ENCODE measurements at places on chromosomes 4 and X. TPM values are rescaled to one million over a fixed set of nuclear protein-coding genes. Genes with fewer than 3 reads are reported as not detected.

ADH1C gene
- 2.8 TPM for polyA plus RNA-seq

APELA gene
- polyA plus RNA-seq = not detected

HMGB2 gene
- 70.5 TPM for polyA plus RNA-seq

GPR78 gene
- not detected for polyA plus RNA-seq

RBM46 gene
- polyA plus RNA-seq = not detected
